Suppressor macrophage (primary cell): ENCODE measurements at places on chromosomes 4 and X.

DNA sequence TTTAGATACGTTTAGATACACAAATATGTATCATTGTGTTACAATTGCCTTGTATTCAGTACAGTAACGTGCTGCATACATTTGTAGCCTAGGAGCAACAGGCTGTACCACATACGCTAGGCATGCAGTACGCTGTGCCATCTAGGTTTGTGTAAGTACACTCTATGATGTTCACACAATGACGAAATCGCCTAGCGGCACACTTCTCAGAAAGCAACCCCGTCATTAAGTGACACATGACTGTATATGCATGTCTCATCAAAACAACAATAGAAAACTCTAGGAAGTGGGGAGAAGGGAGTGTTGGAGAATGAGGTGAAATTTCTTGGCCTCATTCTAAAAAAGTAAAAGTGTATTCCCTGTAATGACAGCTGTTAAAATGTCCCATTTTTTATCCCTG lies 32.7 kb downstream of the CCDC149 start:
- peak; percentile 74 for DNase-seq

DNA sequence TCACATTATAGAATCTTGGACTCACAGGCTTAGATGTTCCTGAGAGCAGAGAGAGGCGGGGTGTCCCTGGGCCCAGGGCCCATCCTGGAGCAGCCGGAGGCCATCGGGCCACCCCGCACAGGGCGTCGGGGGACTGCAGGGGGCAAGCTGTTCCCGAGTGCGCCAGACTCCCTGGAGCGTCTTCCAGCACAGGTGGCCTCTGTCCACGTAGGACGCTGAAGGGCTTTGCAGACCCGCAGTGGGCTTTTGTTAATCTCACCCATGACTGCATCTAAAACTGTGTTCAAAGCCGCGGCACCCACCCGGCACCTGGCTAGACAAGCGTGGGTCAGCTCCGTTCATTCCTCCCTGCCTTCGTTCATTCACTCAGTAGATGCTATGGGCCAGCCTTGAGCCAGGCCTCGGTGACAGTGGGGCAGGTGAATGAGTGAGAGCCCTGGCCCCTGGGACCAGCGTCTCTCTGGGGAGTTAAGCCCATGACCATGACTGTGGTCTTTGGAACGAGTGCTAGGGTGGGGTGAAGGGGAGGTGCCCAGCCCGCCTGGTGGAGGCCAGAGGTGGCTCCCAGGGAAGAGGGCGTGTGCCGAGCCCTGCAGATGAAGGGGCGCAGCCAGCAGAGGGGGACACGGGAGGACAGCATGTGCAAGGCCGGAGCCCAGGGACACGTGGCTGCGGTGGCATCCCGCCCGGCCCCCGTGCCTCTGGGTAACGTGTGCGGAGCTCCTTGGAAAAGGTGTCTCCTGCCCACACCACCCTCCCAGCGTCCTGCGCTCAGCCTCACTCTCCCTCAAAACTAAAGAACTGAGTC lies 98.3 kb downstream of the HMX1 start:
- no peak for DNase-seq

DNA sequence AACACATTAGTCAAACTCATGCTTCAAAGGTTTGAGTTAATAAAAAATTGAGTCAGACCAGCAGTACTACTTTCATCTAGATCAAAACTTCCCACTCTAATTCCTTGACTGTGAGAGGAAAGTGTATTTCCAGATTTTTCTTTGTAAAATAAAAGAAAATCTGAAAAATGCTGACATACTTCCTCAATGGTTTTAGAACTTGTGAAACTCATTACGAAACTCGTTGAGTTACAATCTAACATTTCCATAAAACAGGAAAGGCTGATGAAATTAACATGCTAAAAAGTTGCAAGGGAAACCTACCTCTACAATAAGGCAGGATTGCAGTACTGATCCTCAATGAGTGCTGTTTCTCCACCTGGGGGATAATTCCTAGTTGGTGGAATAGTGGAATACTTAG lies 217.8 kb upstream of the HCCS start:
- peak; percentile 27 for DNase-seq

DNA sequence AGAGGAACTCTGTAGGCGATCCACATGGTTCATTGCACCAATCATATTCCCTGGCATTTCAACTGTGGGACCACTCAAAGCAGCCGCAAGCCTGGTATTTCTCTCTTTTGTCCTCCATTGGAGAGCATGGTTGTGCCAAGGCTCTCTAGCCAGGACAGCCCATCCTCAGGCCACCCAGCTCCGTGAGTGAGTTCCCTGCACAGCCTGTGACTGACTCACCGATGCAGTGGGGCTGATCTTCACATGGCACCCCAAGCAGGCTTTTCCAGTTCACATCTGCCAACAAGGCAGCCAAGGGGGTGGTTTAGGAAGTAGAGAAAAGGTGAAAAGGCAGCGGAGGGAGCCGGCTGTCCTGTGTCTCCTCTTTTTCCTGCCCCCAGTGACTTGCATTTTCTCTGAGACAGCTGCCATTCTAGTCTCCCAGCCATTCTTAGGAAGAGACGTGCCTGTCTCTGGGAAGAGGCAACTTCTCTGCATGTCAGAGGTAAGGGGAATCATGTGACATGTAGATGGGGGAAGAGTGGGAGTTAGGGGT lies 69.2 kb downstream of the MID1IP1 start:
- DNase-seq = peak; percentile 77

DNA sequence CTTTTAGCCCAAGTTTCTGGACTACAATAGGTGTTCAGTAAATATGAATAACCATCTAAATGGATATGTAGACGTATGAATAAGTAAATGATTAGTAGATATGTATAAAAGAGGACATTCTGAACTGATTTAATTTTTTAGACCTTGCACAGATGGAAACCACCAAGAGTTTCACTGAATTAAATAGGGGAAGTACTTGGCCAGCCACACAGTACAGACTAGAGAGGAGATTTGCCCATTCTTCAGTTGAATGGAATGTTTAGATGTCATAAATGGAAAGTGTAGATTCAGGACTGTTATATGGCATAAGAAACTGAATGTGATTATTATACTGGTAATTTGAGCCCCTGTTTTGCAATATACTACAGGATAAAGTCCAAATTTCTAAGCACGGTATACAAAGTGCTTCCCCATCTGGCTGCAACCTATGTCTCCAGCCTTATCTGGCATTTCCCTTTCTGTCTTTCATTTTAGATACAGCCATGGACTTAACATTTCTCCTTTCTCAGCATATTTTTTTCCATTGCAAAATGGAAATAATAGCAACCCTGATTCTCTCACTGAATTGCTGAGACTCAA lies 137.8 kb upstream of the HS3ST1 start:
- DNase-seq = peak; percentile 49

DNA sequence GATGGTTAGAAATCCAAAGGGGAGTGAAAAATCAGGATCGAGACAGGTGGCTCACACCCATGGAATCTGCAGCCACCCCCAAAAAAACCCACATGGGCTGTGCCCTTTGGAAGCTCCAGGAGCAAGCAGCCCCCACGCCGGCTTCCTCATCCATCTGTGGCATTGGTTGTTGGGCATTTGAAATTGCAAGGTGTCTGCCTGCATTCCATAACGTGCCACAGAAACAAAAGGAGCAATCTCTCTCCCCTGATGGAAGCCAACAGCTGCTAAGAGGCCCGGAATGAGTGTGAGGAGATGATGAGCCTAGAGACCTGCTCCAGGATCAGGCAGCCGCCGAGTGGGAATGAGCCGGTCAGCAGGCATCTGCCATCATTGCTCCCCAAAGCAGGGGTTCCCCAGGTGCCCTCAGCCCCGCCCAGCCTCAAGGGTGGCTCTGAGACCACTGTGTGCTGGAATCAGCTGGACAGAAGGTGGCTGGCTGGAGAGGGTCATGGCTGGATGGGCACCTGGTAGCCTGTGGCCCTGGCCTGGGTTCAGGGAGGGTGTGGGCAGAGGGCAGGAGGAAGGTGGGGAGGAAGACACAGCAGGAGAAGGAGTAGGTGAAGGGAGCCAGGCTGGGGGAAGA lies 113.2 kb downstream of the CRLF2 start:
- DNase-seq = no peak

DNA sequence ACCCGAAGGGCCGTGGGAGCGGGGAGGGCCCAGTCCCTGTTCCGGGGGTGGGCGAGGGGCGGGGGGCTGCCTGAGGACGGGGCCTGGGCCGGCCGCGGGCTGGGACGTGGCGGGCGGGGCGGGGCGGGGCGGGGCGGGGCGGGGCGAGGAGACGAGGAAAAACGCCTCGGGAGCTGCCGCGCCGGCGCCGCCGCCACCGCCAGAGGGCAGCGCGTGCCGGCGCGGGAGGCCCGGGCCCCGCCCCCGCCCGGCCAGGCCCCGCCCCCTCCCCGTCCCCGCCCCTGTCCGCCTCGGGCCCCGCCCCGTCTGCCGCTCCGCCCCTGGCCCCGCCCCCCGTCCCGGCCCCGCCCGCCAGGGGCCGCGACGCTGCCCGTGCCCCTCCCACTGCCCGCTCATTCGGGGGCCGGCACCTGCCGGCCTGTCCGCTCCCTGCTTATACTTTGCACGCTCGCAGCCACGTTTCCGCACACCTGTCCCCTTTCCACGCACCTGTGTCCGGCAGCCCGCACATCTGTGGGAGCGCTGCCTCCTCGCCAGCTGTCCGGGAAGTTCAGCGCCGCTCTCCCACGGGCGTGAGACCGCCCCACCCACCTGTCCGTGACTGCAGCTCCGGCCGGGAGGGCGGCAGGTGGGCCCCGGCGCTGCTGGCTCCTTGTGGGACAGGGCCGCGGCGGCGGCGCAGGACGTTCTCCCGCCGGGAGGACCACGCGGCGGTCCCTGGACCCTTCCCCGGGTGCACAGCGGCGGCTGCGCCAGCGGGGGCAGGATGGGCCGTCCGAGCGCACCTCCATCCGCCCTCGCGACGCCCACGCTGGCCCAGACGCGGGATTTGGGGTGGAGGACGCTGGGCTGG lies 1.7 kb upstream of the FGFRL1 start:
- peak; percentile 74 for DNase-seq

DNA sequence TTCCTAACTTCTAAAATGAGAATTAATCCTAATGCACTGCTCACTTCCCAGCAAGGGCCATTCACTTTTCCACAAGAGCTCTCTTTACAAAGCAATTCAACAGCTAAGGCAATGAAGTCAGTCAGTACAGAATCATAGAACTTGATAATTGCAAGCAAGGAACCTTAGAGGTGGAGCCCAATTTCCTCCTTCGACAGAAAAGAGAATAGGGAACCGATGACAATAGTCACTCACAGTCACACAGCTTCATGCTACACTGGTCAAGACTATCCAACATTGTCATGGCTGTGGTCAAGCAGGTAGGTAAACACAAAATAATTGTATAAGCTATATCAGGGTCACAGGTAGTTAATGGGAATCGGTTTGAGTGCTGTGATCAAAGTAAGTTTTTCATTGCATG lies 90.0 kb downstream of the ELOVL6 start:
- DNase-seq = no peak

- no peak for DNase-seq
These were observed 118.7 kb downstream of the ZNF330 start for GRCh38 chr4:141339391-141339790.

DNA sequence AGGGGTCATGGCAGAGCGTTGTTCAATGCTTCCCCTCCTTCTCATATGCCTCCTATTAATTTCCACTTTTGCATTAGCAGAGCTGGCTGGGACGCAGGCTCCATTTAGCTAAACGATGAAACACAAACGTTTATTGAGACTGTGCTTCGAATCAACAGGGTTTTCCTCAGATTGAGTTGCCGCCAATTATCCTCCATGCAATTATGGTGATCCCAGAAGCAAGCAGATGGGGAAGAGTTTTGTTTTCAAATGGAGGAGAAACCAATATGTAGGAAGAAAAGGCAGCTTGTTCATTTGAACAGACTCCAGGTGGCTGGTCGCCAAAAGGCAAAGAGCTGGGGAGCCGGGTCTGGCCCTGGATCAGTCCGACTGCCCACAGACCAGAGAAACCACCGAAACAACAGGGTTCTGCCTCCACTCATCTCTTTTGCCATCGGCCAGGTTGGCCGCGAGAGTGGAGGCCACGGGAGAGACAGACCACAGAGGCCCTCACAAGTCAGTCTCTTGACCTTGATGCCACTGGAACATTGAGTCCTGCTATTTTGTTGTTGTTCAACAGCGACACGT lies 184.8 kb downstream of the GBA3 start:
- no peak for DNase-seq

GRCh38 chr4:4245172-4245571 lies 2.9 kb downstream of the TMEM128 start:
- no peak for DNase-seq

GRCh38 chr4:140304346-140304745 lies 69.1 kb upstream of the SCOC start:
- DNase-seq = no peak

- DNase-seq = no peak
These were observed 87.8 kb downstream of the STARD8 start for GRCh38 chrX:68735266-68735665.

DNA sequence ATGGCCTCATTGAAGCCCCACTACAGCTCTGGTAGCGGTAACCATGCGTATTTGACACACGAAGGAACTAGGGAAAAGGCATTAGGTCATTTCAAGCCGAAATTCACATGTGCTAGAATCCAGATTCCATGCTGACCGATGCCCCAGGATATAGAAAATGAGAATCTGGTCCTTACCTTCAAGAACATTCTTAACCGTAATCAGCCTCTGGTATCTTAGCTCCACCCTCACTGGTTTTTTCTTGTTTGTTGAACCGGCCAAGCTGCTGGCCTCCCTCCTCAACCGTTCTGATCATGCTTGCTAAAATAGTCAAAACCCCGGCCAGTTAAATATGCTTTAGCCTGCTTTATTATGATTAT lies 876 bp downstream of the HPRT1 start:
- no peak for DNase-seq

GRCh38 chr4:7068883-7069282 lies 1.0 kb upstream of the GRPEL1 start:
- peak; percentile 44 for DNase-seq

GRCh38 chr4:1726146-1726934 lies 5.0 kb downstream of the TACC3 start:
- peak; percentile 97 for DNase-seq

DNA sequence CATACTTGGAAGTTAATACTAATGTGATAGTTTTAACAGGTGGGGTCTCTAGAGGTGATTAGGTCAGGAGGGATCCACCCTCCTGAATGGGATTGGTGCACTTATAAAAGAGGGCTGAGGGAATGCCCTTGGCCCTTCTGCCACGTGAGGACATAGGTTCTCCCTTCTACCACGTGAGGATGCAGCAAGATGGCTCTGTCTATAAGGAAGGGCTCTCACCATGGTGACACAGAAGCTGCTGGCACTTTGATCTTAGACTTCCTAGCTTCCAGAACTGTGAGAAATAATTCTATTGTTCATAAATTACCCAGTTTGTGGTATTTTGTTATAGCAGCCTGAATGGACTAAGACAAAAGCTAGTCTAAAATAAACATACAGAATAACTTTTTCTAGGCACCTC lies 1.0 kb downstream of the AADAT start:
- no peak for DNase-seq

GRCh38 chr4:901192-901910 lies 30.8 kb downstream of the GAK start:
- DNase-seq = no peak

- DNase-seq = peak; percentile 28
These were observed 159.9 kb downstream of the SPRY1 start for GRCh38 chr4:123556526-123556925.

- no peak for DNase-seq
These were observed 98.6 kb downstream of the HUWE1 start for GRCh38 chrX:53587795-53588420.
